ENCODE measurements at places on chromosomes 7 and 10.

DNA sequence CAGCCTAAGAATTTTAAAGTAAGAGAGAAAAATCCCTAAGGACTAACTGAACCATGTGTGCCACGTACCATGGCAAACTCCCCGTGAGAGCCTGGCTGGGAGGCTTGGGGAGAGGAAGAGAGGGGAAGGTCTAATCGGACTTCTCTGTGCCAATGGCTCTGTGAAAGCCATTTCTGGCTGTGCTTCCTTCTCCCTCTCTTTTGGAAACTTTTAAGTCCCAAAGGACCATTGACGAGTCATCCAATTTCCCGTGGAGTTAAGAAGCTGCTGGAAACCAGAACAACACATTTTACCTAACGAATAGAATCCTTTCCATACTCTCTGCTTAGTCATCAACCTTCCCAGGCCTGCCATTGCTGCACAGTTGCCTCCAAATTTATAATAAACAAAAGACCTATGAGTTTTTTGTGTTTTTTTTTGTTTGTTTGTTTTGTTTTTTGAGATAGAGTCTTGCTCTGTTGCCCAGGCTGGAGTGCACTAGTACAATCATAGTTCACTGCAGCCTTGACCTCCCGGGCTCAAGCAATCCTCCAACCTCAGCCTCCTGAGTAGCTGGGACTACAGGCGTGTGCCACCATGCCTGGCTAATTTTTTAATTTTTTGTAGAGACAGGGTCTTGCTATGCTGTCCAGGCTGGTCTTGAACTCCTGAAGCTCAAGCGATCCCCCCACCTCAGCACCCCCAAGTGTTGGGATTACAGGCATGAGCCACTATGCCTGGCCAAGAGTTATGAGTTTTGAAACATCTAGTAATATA is 13.2 kb downstream of the LAMB1 start:
- no peak for DNase-seq

DNA sequence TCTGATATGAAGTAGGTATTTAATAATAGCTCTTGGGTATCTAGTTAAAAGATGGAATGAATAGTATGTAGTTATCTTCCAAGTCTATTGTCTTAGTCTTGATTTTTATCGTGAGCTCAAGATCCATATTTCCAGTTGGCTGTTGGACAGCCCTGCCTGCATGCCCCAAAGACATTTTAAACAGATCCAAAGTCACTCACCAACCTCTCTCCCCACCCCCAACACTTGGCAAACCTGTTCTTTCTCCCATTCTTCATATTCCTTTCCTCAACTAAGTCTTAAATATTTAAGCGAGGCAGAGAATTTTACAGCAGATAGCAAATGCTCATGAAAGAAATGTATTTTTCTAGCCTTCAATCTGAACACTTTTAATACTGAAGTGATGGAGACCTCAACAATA is 80.7 kb upstream of the PALS2 start:
- no peak for DNase-seq

DNA sequence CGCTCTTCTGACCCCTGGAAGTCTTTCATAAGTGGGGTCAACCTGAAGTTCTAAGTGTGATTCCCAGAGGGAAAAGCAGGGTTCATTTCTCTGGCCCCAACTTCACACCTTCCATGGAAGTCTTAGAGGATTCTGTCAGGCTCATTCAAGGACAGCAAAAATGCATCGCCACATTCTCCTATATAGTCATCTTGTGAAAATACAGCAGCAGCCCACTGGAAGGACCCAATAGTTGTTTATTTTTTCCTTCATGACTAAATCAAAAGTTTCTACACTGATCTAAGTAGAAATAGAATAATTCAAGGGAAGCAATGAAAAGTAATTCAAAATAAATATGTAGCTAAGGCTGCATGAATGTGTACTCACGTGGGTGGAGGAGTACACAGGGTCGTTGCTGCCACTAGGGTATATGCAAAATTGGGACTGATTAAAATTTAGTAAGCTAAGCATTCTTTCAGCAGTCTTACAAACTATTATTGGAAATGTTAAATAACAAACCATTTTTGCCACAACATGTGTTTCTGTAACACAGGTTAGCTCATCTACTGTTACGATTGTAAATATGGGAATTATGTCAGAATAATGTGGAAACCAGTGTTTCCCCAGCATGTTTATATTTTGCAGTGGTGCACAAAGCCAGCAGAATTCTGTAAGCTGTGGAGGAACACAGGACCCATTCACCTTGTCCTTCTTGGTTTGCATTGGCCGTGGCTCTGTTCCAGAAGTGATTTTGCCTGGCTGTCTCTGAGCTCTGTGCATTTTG is 33.5 kb downstream of the EEPD1 start:
- no peak for DNase-seq

GRCh38 chr7:131774419-131775220 is 218.2 kb upstream of the PODXL start:
- DNase-seq: no peak

- no peak for DNase-seq
Measured at GRCh38 chr7:96833676-96834453, 124.2 kb upstream of the SEM1 start.

DNA sequence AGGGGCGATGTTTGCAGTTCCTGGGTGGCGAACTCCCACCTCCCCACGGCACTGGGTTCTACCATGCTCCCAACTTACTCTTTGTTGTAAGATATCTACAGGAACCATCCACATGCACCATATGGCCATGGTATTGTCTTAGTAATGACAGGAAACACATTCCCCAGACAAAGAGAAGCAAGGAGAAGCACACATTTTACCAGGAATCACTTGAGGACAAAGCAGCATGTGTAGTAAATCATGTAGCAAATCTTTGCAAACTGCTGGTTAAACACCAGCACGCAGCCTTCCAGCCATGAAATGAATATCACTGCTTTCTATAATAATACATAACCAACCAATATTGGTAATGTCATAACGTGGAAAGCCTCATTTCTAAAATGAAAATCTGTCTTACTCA is 101.2 kb downstream of the NRP1 start:
- DNase-seq: no peak

DNA sequence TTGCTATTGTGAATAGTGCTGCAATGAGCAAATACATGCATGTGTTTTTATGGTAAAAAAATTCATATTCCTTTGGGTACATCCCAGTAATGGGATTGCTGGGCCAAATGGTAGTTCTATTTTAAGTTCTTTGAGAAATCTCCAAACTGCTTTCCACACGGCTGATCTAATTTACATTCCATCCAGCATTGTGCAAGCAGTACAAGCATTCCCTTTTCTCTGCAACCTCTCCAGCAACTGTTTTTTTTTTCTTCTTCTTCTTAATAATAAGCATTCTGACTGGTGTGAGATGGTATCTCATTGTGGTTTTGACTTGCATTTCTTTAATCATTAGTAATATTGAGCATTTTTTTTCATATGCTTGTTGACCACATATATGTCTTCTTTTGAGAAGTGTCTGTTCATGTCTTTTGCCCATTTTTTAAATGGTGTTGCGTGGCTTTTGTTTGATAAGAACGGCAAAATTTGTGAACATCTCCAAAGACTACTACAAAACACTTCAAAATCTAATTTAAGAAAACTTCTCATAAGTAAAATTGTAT is 136.1 kb upstream of the MYO3A start:
- no peak for DNase-seq

DNA sequence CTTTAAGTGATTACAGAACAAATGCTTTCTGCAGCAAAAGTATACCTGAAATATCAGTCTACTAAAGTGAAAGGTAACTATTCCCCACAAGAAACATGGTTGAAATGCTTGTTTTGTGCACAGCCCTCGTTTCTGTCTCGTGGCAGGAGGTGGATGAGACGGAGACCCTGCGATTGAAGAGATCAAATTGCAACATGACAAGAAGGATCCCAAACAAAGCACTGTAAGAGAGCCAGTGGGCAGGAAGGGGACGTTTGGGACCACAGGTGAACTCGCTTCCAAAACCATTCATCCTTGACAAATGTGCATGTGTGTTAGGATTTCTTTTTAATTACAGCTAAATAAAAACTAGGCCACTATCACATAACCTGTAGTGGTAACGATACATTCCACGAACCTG is 192.6 kb downstream of the CCSER2 start:
- DNase-seq: no peak

GRCh38 chr10:93876381-93876780 is 17.4 kb upstream of the SLC35G1 start:
- no peak for DNase-seq

- no peak for DNase-seq
Measured at GRCh38 chr10:11407939-11408338, 203.5 kb downstream of the USP6NL start.

DNA sequence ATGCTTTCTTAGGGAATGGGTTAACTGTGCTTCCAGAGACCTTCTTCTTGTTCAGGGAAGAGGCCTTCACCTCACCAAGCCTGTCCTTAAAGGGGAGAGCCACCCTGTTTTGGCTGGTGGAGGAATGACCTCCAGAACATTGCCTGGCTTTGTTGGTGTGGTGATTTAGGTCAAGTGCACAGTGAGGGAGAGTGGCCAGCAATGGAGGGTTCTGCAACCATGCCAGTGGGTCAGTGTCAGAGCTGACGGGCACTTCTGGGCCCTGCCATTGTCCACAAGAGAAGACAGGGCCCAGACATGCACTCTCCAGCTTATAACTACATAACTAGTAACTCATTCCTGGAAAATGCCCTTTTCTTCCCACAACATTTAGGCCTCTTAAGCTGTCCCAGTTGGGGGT is 238.5 kb upstream of the AKR1E2 start:
- DNase-seq: no peak

GRCh38 chr7:131945313-131945911 is 389.0 kb upstream of the PODXL start:
- DNase-seq: peak; percentile 49

DNA sequence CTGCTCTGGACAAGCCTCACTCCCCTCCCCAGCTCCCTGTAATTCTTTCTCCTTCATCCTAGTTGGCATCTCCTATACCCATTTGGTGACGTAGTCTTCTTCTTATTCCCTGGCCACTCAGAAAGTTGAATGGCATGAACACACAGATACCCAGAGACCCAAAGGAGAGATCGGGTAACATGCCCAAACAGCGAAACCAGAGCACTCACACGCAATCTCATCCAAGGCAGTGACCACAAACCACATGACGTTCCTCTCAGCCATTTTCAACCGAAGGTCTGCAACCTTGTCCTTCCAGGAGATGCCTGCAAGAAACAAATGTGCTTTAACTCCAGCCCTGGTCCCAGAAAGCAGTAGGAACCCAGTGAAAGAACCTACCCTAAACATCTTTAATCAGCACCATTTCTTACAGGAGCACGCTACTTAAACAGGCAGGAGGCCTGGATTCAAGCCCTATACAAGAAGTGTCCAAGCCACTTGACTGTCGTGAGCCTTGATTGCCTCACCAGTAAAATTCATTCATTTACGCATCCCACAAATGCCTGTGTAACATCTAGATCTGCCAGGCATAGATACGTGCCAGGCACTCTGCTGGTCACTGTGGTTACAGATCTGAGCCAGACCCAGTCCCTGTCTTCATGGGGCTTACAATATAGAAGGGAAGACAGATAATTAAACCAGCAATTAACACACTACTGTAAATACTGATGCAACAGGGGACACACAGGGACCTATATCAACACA is 37.1 kb downstream of the XPNPEP1 start:
- no peak for DNase-seq

- no peak for DNase-seq
Measured at GRCh38 chr10:62233356-62234076, 35.1 kb downstream of the RTKN2 start.

GRCh38 chr10:73414230-73414945 is 530 bp upstream of the ANXA7 start:
- peak; percentile 64 for DNase-seq

GRCh38 chr7:88151119-88151790 is 68.6 kb downstream of the SRI start:
- no peak for DNase-seq

GRCh38 chr7:20441991-20442441 is 111.3 kb downstream of the ITGB8 start:
- no peak for DNase-seq

GRCh38 chr10:45581216-45581549 is 91.4 kb downstream of the ZFAND4 start:
- no peak for DNase-seq

- no peak for DNase-seq
Measured at GRCh38 chr7:82517050-82517449, 73.5 kb upstream of the CACNA2D1 start.

- DNase-seq: peak; percentile 24
Measured at GRCh38 chr10:127044186-127044585, 139.0 kb downstream of the DOCK1 start.

DNA sequence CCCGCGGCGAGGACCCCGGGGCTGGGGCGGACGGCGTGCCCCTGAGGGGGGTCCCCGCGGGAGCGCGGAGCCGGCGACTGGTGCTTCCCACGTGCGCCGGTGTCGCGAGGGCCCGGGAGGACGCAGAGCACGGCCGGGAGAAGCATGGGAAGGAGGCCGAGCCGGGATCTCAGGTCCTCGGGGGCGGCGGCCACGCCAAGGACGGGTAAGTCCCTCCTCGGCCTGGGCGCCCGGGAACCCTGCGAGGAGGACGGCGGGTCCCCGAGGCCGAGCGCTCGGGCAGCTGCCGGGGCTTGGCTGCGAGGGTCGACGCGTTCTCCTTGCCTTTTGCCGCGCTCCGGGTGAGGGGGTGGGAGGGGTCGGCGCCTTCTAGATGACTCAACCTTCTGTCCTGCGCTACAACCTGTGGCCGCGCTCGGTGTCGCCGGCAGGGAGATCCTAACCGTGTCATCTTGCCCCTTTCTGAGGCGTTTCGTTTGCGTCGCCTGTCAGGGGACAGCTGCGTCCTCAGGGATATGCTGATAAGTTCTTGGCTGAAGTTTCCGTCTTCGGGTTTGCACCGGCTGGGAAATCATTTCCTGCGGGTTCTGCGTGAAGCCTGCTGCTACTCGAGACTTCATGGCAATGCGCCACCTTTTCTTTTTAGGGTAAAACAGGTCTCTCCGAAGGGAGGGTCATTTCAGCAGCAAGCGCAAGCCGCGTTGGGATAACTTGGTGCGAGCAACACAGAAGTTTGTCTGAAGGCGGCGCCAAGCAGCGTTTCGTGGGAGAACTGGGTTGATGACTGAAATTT is 529 bp downstream of the TASOR2 start:
- peak; percentile 81 for DNase-seq

DNA sequence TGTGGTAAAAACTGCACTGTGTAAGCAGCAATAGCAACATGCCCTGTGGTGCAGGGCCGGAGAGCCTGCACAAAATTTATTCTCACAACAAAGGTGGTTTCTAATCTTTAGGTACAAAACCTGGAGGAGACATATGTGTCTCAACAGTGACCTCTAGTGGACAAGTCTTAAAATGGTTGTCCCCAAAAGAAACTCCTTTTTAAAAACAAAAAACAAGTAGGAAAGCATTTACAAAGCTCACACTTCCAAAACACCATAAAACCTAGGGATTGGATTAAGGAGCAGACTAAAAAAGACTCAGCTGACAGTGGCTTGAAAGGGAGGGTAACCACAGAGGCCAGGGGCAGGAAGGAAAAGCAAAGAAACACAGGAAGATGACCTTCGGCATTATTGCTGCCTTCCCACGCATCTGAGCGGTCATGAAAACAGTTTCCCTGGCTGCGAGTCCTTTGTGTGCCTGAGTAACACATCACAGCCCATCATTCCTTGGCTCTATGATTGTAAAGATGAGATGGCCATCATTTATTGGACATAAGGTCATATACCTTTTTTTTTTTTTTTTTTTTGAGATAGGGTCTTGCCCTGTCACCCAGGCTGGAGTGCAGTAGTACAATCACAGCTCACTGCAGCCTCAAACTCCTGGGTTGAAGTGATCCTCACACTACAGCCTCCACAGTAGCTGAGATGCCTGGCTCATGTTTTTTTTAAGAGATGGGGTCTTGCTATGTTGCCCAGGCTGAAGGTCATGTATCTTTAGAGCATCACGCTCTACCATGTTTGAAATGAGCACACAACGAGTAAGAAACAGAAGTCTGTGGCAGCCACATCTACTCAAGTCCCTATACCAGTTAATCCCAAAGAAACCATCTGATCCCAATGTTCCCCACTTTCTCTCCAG is 39.5 kb downstream of the RSU1 start:
- DNase-seq: no peak
